ENCODE measurements at places on chromosomes 13 and 19. TPM values are rescaled to one million over a fixed set of nuclear protein-coding genes. Genes with fewer than 3 reads are reported as not detected.

DNA sequence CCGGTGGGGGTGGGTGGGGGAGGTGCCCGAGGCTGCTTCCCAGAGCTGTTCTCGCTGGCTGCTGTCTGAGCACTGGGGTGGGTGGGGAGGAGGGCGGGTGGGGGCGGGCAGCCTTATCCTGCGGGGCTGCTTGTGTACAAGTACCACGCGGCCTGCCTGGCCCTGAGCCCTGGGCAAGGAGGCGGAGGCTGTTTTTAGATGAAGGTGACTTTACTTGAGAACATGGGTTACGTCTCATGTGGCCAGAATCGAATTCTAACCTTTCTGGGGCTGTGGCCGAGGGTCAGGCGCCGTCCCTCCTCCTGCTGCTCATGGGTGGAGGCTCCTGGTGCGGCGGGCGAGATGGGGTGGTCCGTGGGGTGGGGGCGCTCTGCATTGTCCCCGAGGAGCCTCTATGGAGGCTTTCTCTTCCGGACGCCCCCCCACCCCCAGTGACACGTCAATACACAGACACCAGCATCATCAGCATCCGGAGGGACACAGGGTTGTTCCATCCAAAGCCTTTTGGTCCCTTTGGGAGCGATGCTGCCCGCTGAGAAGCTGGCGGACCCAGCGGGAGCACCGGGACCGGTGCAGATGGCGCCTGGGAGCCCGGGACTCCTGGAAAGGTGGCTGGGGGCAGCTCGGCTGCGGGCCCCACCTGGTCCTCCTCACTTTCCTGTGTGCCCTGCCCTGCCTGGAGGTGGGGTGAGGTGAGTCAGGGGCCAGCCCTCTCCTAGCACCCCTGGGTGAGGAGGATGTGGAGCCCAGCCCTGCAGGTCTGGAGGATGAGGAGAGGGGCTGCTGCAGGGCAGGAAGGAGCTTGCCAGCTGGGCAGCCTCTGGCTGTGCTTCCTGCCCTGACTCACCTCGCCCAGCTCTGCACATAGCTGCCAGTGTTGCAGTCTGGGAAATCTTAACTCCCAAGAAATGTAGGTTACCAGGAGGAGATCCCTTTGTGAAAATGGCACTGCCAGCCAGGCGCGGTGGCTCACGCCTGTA lies 3.4 kb downstream of the BSG start:
- H3K4me1 ChIP-seq = peaks cover 34% of the 10 kb centered on the region
- H3K27me3 ChIP-seq = peaks cover 3% of the 10 kb centered on the region
- no peaks in the 10 kb centered on the region for H3K36me3 ChIP-seq
- peak overlapping the region; percentile 79 for H3K4me3 ChIP-seq

The PODNL1 gene
- total RNA-seq = 14.7 TPM

GRCh38 chr13:106522898-106523525 lies 12.4 kb downstream of the EFNB2 start:
- no peak overlapping the region for H3K4me3 ChIP-seq
- no peak for DNase-seq
- no peaks in the 10 kb centered on the region for H3K36me3 ChIP-seq
- peaks cover 31% of the 10 kb centered on the region for H3K4me1 ChIP-seq

- no peak overlapping the region for H3K27ac ChIP-seq
- H3K27me3 ChIP-seq = peaks cover 3% of the 10 kb centered on the region
- no peak overlapping the region for H3K4me3 ChIP-seq
- peaks cover 21% of the 10 kb centered on the region for H3K4me1 ChIP-seq
These were observed 3.2 kb upstream of the FDX2 start for GRCh38 chr19:10318807-10319682.

DNA sequence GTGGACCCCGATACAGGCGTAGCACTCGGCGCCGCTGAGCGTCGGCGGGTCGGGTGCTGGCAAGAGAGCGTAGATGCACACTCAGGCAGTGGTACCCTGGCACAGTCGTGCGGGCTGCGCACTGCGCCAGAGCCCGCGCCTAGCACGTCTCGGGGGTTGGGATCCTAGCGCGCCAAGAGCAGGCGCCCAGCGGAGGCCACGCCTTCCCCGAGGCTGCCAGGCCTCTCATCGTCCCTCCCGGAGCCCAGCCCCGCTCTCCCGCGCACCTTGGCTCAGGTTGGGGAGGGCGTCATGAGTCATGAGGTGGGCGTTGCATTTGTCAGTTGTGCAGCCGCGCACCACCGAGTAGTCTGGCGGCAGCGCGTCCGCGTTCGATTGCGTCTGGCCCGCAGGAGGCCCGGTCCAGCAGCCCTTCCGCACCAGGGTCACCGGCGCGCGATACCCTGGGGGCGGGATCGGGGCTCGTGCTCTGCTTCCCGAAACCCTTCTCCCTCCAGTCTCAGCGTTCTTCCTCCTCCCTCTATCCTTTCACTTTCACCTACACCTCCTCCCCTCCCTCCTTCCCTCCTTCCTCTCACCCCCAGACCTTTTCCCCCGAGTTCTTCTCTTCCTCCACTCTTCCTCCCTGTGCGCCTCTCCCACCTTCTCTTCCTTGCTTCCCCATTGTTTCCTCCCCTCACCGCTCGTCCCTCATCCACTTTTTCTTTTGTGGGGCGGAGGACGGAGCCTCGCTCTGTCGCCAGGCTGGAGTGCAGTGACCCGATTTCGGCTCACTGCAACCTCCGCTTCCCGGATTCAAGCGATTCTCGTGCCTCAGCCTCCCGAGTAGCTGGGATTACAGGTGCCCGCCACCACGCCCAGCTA lies 3.5 kb downstream of the LYPD5 start:
- peaks cover 34% of the 10 kb centered on the region for H3K27me3 ChIP-seq
- peak overlapping the region; percentile 66 for H3K4me3 ChIP-seq
- no peak overlapping the region for H3K27ac ChIP-seq
- no peaks in the 10 kb centered on the region for H3K4me1 ChIP-seq
- no peaks in the 10 kb centered on the region for H3K36me3 ChIP-seq
- DNase-seq = no peak

- peaks cover 9% of the 10 kb centered on the region for H3K36me3 ChIP-seq
- peaks cover 7% of the 10 kb centered on the region for H3K27me3 ChIP-seq
- DNase-seq = peak; percentile 28
- peak overlapping the region; percentile 66 for H3K27ac ChIP-seq
These were observed 4.4 kb upstream of the PROZ start for GRCh38 chr13:113153810-113154748.

GRCh38 chr13:29501674-29502073 lies 93.8 kb downstream of the SLC7A1 start:
- peaks cover 36% of the 10 kb centered on the region for H3K27me3 ChIP-seq
- no peaks in the 10 kb centered on the region for H3K36me3 ChIP-seq
- peaks cover 20% of the 10 kb centered on the region for H3K4me1 ChIP-seq
- no peak overlapping the region for H3K4me3 ChIP-seq

The ASPDH gene
- total RNA-seq = not detected

GRCh38 chr13:44311011-44311780 lies 62.4 kb upstream of the SERP2 start:
- H3K27ac ChIP-seq = no peak overlapping the region
- H3K4me1 ChIP-seq = peaks cover 77% of the 10 kb centered on the region

The ZNF723 gene
- total RNA-seq = not detected

- peaks cover 4% of the 10 kb centered on the region for H3K27me3 ChIP-seq
- no peak overlapping the region for H3K27ac ChIP-seq
- no peaks in the 10 kb centered on the region for H3K36me3 ChIP-seq
- peak; percentile 33 for DNase-seq
These were observed 14.7 kb downstream of the CCDC169 start for GRCh38 chr13:36282821-36283432.

DNA sequence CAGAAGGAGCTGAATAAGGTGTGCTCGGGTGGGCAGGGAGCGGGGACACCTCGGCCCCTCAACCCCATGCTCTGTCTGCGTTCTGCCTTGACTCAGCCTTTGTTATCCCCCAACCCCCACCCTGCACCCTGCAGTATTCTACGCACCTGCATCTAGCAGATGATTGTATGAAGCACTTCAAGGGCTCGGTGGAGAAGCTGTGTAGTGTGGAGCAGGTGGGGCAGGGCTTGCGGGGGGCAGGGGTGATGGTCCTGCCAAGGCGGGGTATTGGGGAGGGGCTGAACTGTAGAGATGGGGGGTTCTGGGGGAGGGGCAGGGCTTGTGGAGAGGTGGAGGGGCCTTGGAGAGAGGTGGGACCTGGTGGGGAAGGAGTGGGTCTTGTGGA lies 6.1 kb downstream of the STXBP2 start:
- H3K4me3 ChIP-seq = no peak overlapping the region
- H3K27ac ChIP-seq = no peak overlapping the region
- H3K27me3 ChIP-seq = peaks cover 11% of the 10 kb centered on the region
- no peaks in the 10 kb centered on the region for H3K4me1 ChIP-seq
- H3K36me3 ChIP-seq = no peaks in the 10 kb centered on the region
- no peak for DNase-seq

DNA sequence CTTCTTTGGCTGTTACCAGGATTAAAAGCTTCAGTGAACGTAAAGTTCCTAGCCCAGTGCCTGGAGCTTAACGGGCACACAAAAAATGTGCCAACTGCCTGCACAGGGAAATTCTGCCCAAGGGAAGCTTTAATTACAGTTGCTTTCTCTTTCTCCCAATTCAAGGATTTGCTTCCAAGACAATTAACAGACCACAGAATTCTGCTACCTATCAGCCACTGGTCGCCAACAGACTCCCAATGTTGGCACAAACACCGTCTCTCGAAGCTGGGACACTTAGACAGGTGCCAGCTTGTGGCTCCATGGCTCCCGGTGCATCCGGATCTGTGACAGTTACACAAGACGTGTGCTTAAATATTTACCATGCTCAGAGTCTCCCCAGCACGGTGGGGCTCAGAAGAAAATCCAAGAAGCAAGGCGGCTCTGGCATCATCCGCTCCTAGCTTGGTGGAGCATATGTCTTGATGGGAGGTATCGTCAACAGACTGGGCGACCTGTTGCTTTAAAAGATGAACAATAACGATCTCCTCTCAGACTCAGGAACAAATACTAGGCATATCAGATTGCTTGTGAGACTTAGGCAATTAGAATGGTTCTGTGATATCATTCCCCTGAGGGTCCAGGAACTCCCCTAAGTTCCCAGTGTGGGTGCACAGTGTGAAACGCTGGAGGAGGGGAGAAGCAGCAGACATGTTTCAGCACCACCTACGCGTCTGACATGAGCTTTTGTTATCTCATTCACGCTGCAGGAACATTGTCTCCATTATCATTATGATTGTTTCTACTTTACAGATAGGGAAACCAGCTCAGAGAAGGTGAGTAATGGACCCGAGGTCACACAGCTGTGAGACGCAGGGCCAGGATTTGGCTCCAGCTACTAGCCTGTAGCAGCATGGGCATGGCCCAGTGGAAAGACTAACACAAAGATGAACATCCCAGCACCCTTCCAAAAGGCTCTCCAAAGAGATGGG lies 61.6 kb downstream of the ALOX5AP start:
- H3K27ac ChIP-seq = peak overlapping the region; percentile 55
- peak overlapping the region; percentile 68 for H3K4me3 ChIP-seq
- DNase-seq = no peak
- no peaks in the 10 kb centered on the region for H3K36me3 ChIP-seq
- peaks cover 37% of the 10 kb centered on the region for H3K4me1 ChIP-seq
- peaks cover 2% of the 10 kb centered on the region for H3K27me3 ChIP-seq

GRCh38 chr19:55442372-55442961 lies 633 bp downstream of the SHISA7 start:
- no peak overlapping the region for H3K4me3 ChIP-seq
- peaks cover 47% of the 10 kb centered on the region for H3K27me3 ChIP-seq
- peaks cover 10% of the 10 kb centered on the region for H3K4me1 ChIP-seq
- DNase-seq = no peak

- H3K27ac ChIP-seq = peak within 1 kb of the TSS; percentile 91
- H3K36me3 ChIP-seq = no peaks in the 10 kb centered on the region
- H3K27me3 ChIP-seq = peaks cover 7% of the 10 kb centered on the region
- peaks cover 32% of the 10 kb centered on the region for H3K4me1 ChIP-seq
These were observed at the start of gene RNASEH2B for GRCh38 chr13:50909605-50910484. Gene RNASEH2B (plus strand): TSS chr13:50909791. CDS start chr13:50910077, 286 bp downstream.

The ZSCAN4 gene
- not detected for total RNA-seq

- DNase-seq = no peak
- no peak overlapping the region for H3K27ac ChIP-seq
- H3K4me3 ChIP-seq = no peak overlapping the region
- peaks cover 28% of the 10 kb centered on the region for H3K36me3 ChIP-seq
- H3K27me3 ChIP-seq = no peaks in the 10 kb centered on the region
These were observed 75.1 kb downstream of the URI1 start for GRCh38 chr19:30017172-30017571.

GRCh38 chr19:55580628-55581144 lies at the start of gene ZNF579:
Gene ZNF579 (minus strand): TSS chr19:55580848. CDS start chr19:55579639, 1,209 bp downstream.
- H3K4me1 ChIP-seq = peaks cover 21% of the 10 kb centered on the region
- peak; percentile 77 for DNase-seq

The ZNF880 gene
- 9.0 TPM for total RNA-seq

The DMKN gene
- not detected for total RNA-seq

The KIRREL2 gene
- total RNA-seq = 0.09 TPM

GRCh38 chr13:46893798-46894560 lies 2.9 kb downstream of the HTR2A start:
- DNase-seq = no peak
- peak overlapping the region; percentile 83 for H3K4me3 ChIP-seq
- peaks cover 24% of the 10 kb centered on the region for H3K4me1 ChIP-seq
- H3K27ac ChIP-seq = no peak overlapping the region
- peaks cover 36% of the 10 kb centered on the region for H3K27me3 ChIP-seq
- H3K36me3 ChIP-seq = no peaks in the 10 kb centered on the region

The TEX101 gene
- total RNA-seq = not detected

The IL17D gene
- total RNA-seq = 0.64 TPM

The LPAR6 gene
- total RNA-seq = 6.6 TPM

The ZBTB32 gene
- not detected for total RNA-seq

GRCh38 chr13:31213651-31214289 lies 14.0 kb downstream of the B3GLCT start:
- peak overlapping the region; percentile 57 for H3K27ac ChIP-seq
- peaks cover 24% of the 10 kb centered on the region for H3K4me1 ChIP-seq
- peak; percentile 7 for DNase-seq
- peaks cover 7% of the 10 kb centered on the region for H3K36me3 ChIP-seq
- no peaks in the 10 kb centered on the region for H3K27me3 ChIP-seq

The SHISA7 gene
- not detected for total RNA-seq

DNA sequence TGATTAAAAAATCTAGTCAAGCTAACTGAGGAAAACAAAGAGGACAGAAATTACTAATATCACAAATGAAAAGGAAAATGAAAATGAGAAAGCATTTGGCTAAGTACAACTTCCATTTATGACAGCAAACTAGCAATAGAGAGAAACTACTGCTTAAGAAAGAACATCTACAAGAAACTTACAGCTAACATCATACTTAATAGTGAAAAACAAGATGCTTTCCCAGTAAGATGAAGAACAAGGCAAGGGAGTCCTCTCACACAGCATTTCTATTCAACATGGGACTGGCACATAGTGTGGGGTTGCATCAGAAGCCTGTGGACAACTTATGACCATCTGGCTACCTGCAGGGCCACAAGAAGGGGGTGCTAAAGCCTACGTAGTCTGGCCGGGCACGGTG lies 39.3 kb downstream of the ZNF44 start:
- H3K27me3 ChIP-seq = no peaks in the 10 kb centered on the region
- no peak for DNase-seq
- H3K27ac ChIP-seq = no peak overlapping the region
- H3K4me1 ChIP-seq = no peaks in the 10 kb centered on the region
- H3K36me3 ChIP-seq = peaks cover 27% of the 10 kb centered on the region

- H3K4me3 ChIP-seq = peak overlapping the region; percentile 20
- H3K36me3 ChIP-seq = peaks cover 30% of the 10 kb centered on the region
- peak overlapping the region; percentile 57 for H3K27ac ChIP-seq
- peaks cover 3% of the 10 kb centered on the region for H3K27me3 ChIP-seq
- DNase-seq = peak; percentile 43
These were observed 99.8 kb downstream of the WDFY2 start for GRCh38 chr13:51684076-51684475.

Data from HFFc6 (cell line).